ENCODE measurements at places on chromosomes 16 and 17. TPM values are rescaled to one million over a fixed set of nuclear protein-coding genes. Genes with fewer than 3 reads are reported as not detected.

The C17orf50 gene
- polyA plus RNA-seq: not detected

The EVI2A gene
- polyA plus RNA-seq: 0.62 TPM

The SAMD14 gene
- polyA plus RNA-seq: 1.3 TPM

The CDT1 gene
- polyA plus RNA-seq: 5.4 TPM

The WNT3 gene
- polyA plus RNA-seq: 2.1 TPM

The LRRC37A gene
- 1.3 TPM for polyA plus RNA-seq

The GUCY2D gene
- not detected for polyA plus RNA-seq

The FAM20A gene
- 11.0 TPM for polyA plus RNA-seq

The ZP2 gene
- not detected for polyA plus RNA-seq

The CEP112 gene
- polyA plus RNA-seq: 7.2 TPM

The PRKCB gene
- polyA plus RNA-seq: not detected

The CNTNAP4 gene
- not detected for polyA plus RNA-seq

The SLC35G6 gene
- not detected for polyA plus RNA-seq

The TRIM72 gene
- not detected for polyA plus RNA-seq

The SLFN14 gene
- polyA plus RNA-seq: not detected

The VPS4A gene
- 44.9 TPM for polyA plus RNA-seq

The BRICD5 gene
- polyA plus RNA-seq: 0.22 TPM

The TM4SF5 gene
- polyA plus RNA-seq: not detected

The BAIAP3 gene
- polyA plus RNA-seq: 0.23 TPM

The FBXW10 gene
- not detected for polyA plus RNA-seq

The SLX4 gene
- polyA plus RNA-seq: 1.9 TPM

The KRT39 gene
- polyA plus RNA-seq: not detected

The MAPT gene
- polyA plus RNA-seq: 0.39 TPM

The CLDN9 gene
- 0.09 TPM for polyA plus RNA-seq
